Pancreas (tissue), 10 donors: ENCODE measurements at places on chromosomes 1 and 21. TPM values are rescaled to one million over a fixed set of nuclear protein-coding genes. Genes with fewer than 3 reads are reported as not detected.

- DNase-seq = no peak
These were observed 57.5 kb upstream of the ETV3 start for GRCh38 chr1:157195521-157196244.

- DNase-seq = no peak
These were observed 23.4 kb downstream of the STYXL2 start for GRCh38 chr1:167117225-167117624.

LCE1C gene
- total RNA-seq = not detected

KLF17 gene
- not detected for total RNA-seq

- no peak for DNase-seq
These were observed 1.2 kb upstream of the PIK3C2B start for GRCh38 chr1:204495777-204496176.

GRCh38 chr1:41700986-41701535 lies 216.6 kb upstream of the EDN2 start:
- no peak for DNase-seq

DNA sequence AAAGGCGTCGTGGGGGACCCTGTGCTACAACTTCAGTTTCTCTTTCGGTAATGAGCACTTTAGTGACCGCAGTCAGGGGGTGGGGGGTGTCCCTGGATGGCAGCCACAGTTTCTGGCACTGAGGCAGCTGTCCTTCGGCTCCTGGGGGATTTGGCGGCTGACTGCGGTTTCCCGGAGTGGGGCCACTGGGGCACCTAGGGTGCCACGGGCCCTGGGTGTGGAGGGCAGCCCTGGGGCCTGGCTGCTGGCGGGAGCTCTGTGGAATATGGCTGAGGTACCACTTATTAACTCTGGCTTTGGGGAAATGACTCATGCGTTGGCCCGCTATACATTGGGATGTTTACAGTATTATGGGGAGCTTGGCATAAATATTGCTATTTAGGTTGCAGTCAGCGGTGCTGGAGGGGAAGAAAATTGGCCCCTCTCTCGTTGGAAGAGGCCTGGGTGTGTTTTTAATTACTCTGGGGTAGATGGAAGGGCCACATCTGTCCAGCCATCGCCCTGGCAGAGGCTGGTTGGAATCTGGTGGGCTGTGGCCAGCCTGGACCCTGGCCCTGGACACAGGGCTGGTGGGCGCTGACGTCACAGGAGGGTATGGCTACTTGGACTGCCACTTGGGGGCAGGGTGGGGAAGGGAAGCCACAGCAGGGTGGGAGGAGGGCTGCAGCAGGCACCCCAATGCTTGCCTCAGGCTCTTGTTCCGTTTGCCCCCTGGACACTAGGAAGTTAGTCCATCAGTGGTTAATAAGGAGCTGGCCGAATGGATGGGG lies 2.0 kb downstream of the EPHB2 start:
- no peak for DNase-seq

GRCh38 chr1:156660752-156661112 lies 16.5 kb downstream of the NES start:
- peak; percentile 19 for DNase-seq

ARHGEF2 gene
- total RNA-seq = 10.3 TPM

GRCh38 chr1:162389971-162390370 lies 8.4 kb downstream of the C1orf226 start:
- no peak for DNase-seq

- no peak for DNase-seq
These were observed 4.3 kb upstream of the S100A8 start for GRCh38 chr1:153395136-153395685.

NUF2 gene
- total RNA-seq = 0.22 TPM

GRCh38 chr1:221824025-221824424 lies 82.1 kb upstream of the DUSP10 start:
- no peak for DNase-seq

- no peak for DNase-seq
These were observed 9.0 kb downstream of the C1orf105 start for GRCh38 chr1:172429331-172430127.

GRCh38 chr21:38120984-38121855 lies 135.6 kb upstream of the KCNJ15 start:
- DNase-seq = no peak

- DNase-seq = no peak
These were observed 23.9 kb downstream of the LGR6 start for GRCh38 chr1:202217516-202217915.

- DNase-seq = no peak
These were observed 39.0 kb upstream of the ARHGEF16 start for GRCh38 chr1:3415260-3416090.

TRAPPC10 gene
- total RNA-seq = 12.7 TPM

S100A4 gene
- 10.1 TPM for total RNA-seq

DNA sequence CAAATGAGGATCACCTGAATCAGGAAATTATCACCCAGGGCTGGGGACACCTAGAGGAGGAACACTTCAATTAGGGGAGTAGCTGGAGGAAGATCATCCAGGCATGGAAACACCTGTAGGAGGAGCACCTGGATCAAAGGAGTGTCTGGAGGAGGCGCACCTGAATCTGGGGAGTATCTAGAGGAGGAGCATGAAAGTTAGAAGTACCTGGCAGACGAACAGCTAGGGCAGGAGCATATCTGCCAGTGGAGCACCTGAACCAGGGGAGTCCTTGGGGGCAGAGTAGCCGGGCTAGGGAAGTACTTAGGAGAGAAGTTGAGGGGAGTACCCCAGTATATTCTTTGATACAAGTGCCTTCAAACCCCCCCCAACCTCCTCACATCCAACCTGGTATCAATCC lies 1.3 kb downstream of the C1orf210 start:
- DNase-seq = no peak

DNA sequence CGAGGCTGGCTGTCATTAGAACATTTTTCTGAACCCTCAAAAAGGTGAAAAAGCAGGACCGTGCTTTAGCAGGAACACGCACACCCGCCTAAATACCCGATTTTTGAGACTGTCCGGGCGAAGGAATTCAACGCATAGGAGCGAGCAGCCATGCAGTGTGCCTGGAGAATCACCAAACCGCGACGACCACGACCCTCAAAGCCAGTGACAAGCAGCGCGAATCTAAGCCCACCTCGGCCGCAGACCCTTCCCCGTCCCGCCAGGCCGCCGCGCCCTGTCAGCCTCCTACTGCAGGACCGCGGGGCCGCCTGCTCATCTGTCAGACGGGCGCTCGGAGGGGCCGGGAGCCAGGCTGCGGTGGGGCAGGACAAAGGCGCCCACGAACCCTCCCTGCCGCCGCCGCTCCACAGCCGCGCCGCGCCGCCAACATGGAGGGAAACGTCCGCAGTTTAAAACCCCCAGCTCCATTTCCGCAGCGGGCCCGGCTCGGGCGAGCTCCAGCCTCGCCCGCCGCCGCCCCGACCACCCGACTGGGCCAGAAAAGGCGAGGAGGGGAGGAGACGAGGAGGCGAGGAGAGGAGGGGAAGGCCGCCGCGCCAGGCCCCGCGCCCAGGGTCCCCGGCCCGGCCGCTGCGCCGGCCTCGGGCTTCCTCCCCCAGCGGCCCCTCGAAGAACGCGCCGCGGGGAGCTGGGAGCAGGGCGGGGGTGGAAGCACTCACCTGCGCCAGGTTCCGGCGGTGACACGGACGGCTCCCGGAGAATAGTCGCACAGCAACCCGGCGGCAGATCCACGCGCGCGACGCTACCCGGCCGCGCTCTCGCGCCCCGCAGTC lies at the start of gene LBR:
Gene LBR (minus strand): TSS at position 804 of the 833 bp plus-strand sequence. CDS start 3,963 bp downstream, outside the sequence.
- peak; percentile 76 for DNase-seq

- no peak for DNase-seq
These were observed 20.9 kb upstream of the GORAB start for GRCh38 chr1:170511038-170511437.

DNA sequence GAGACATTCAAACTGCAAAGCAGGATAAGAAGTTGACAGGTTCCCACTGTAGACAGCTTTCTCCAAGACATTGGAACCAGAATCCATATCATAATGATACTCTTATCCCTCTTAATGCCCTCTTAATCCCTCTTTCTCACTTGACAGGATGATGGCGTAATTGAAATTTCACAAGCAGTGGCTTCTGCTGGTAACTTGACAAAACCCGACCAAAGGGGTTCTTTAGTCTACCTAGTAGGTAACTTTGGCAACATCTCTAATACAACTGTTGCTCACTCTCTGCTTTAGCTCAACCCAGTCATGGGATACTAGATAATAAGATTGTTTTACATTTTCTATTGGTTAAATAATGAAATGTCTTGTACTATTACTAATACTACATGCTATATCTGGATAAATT lies 34.7 kb downstream of the S100A10 start:
- DNase-seq = no peak

GPR37L1 gene
- total RNA-seq = 0.25 TPM

CD1E gene
- total RNA-seq = not detected

- DNase-seq = no peak
These were observed 84.3 kb downstream of the HS2ST1 start for GRCh38 chr1:86998727-86999126.

DNA sequence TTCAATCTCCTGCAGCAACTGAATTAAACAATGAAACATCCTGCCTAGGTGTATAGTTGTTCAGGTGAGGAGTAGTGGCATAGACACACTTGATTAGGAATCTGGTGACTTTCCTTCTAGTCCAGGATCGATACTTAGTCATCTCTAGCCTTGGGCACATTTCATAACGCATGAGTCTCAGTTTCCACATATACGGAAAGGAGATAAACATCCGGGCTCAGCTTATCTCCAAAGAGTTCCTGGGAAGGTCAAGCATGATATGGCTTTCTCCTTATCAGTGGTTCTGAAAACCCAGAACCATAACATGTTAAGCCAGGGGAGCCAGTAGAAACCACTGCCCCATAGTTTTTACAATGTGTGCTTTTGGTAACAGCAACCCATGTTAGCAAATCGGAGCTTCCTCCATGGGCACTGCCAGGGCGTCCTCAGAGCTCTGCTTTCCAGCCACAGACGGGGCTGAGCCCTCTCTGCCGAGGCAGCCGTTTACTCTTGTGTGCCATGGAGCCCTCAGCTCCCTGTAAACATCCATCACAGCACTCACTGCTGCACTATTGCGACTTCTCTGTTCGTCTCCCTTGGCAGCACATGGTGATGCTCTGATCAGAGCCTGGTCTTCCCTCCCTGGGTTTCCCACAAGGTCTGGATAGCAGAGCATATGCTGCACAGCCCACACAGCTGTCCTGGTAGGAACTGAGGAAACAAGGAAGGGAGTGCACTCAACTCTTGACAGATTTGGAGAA lies 34.6 kb downstream of the RUNX1 start:
- no peak for DNase-seq

FAM131C gene
- 0.85 TPM for total RNA-seq

RO60 gene
- 26.1 TPM for total RNA-seq

GUCA2A gene
- total RNA-seq = 0.55 TPM

GRCh38 chr1:19040010-19040680 lies 83.7 kb upstream of the IFFO2 start:
- no peak for DNase-seq

GRCh38 chr21:43211760-43212115 lies 42.9 kb downstream of the CRYAA start:
- DNase-seq = peak; percentile 71

DNA sequence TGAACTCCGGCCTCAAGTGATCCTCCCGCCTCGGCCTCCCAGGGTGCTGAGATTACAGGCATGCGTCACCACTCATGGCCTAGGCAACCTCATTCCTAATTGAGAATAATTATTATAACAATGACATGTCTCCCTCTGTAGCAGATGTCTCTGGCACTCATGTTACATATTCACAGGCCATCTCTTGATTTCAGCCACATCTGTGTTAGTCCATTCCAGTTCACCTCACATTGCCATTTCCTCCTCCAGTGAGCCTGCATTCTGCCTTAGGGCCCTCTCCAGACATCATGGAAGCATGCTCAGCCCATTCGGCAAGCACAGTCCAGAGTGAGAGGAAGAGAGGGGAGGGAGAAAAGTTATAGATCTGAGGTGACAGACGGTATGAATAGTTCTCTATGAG lies 32.5 kb downstream of the CDKN2C start:
- DNase-seq = no peak
